ENCODE measurements at places on chromosomes 2 and 18.
A peak's percentile ranks its signal among the peaks of the same experiment; 100 is the strongest.

DNA sequence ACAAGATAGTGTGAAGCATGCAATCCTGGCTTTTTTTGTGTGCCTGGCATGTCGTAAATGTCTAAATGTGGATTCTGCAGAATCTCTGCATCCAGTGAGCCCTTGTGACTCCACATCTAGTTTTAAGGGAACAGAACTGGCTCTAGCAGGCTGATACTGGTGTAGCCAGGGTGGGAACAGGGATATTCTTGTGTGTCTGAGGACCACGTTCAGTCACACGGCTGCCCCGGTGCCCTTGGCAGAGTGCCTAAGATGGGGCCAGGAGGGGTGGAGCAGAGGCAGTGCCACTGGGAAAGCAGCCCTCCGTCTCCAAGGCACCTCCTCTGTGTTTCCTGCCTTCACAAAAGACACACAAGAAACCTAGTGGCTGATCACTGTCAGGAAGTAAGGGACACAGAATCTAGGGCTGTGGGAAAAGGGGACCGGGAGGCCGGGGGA, 91.5 kb upstream of the PARD3B start:
- DNase-seq: no peak

- no peak for DNase-seq
These were observed 81.8 kb downstream of the RIF1 start for GRCh38 chr2:151491496-151491895.

- no peak for DNase-seq
These were observed 203.1 kb downstream of the INSIG2 start for GRCh38 chr2:118291251-118291880.

DNA sequence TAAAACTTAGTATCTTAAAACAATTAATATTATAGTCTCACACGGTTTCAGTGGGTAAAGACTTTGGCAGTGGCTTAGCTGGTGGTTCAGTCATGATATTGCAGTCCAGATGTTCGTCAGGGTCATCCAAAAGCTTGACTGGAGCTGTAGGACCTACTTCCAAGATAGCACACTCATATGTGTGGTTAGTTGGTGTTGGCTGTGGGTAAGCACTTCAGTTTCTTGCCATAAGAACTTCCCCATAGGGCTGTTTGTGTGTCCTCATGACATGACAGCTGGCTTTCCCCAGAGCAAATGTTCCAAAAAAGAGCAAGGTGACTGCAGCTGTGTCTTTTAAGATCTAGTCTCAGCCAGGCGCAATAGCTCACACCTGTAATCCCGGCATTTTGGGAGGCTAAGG, 48.5 kb upstream of the EPC2 start:
- DNase-seq: no peak

- no peak for DNase-seq
These were observed 63.1 kb downstream of the TNS1 start for GRCh38 chr2:217939629-217940245.

DNA sequence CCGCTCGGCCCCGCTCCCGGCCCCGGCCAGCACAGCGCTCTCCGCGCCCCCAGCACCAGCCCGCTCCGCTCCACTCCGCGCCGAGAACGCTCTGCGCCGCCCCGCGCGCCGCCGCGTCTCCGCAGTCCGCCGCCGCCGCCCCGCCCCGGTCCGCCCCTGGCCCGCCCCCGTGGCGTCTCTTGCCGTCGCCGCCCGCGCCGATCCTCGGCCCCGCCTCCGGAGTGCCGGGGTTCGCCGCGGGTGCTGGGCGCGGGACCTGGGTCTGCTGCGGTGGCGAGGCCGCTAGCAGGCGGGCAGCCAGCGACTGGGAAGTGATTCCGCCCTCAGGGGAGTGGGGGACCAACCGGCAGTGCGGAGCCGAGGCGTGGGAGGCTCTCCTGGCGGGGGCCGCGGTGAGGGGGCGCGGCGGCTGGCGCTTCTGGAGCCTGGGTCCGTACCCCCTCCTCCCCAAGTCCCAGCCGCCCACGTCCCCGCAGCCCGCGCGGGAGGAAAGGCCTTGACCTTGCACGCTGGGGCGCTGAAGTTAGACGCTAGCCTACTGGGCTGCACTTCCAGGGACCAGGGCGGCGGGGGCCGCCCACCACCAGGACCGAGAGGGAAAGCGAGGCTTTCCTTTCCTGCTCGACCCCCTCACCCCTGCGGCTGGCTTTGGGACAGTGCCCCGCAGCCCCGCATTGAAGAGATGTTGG, at the start of gene HS6ST1:
Gene HS6ST1 (minus strand): TSS at position 93 of the 689 bp plus-strand sequence. CDS start 305 bp downstream, outside the sequence.
- peak; percentile 63 for DNase-seq

GRCh38 chr18:36522509-36522908, 225.0 kb downstream of the FHOD3 start:
- DNase-seq: no peak

DNA sequence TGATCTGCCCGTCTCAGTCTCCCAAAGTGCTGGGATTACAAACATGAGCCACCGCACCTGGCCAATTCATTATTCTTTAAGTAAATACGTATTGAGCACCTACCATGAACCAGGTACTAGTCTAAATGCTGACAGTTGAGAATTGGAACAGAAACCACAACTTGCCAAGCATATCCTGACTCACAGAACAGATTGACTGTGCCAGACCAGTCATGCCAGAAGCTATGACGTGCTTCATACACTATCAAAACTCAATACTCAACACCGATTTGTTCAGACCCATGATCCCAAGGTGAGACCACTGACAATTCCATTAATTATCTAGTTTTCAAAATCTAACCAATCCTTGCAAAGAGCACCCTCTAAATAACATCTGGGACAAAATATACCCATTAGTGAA, 148.6 kb downstream of the B3GNT2 start:
- DNase-seq: no peak

- DNase-seq: no peak
These were observed 41.6 kb downstream of the ANKRD44 start for GRCh38 chr2:197268786-197269584.

DNA sequence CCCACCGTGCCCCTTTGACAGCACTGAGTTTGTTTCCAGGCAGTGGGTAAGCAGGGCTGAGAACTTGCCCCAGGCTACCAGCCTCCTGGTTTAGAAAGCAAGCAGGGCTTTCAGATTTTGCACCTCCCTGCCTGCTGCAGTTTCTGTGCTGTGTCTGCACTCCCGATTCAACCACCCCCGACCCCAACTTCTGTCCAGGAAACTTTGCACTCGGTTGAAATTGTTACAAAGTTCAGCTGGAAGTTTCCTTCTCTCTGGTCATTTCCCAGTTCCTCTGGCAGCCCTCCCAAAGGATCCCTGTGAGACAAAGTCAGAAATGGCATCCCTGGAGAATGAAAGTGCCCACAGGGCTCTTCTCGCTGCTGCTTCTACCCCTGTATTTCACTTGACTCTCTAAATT, 12.4 kb upstream of the UPP2 start:
- DNase-seq: no peak

GRCh38 chr2:219636144-219636915, 8.9 kb downstream of the SLC4A3 start:
- DNase-seq: no peak

DNA sequence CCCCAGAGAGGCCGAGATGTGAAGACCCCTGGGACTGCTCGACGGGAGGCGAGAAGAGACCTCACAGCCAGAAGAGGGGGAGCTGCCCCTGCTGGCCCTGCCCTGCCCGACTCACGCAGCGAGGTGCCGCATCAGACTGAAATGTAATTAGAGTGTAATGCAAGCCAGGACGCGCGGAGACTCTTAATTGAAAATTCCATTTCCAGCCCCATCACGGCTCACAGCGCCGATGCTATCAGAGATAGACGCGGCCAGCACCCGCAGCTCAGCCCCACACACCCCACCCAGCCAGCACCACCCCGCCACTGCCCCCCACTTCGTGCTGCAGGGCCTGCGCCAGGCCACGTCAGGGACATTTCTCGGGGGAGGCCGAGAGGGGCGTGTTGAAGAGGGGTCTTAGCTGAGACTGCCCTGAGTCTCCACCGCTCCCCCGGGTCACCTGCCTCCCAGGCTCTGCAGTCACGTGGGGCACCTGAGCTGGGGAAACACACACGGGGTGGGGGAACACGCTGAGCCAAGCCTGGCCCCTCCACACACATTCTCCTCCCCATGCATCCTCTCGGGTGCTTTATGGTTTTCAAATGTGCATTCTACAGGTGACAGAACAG, 78.1 kb downstream of the TEX51 start:
- no peak for DNase-seq

DNA sequence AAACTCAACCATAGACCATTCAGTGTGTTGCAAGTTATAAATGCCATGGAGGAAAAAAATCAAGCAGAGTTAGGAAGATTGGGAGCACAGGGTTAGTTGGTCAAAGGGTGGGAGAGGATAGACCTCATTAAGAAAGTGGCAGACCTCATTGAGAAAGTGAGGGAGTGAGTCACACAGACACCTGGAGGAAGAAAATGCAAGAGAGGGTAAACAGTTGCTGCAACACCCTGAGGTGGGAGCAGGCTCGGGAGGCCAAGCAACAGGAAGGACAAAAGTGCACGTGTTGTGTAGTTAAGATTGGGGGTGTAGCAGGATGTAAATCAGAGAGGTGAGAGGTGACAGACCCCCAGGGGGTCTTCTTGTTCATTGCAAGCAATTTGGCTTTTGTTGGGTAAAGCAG, 6.4 kb downstream of the IL1RL1 start:
- DNase-seq: no peak

DNA sequence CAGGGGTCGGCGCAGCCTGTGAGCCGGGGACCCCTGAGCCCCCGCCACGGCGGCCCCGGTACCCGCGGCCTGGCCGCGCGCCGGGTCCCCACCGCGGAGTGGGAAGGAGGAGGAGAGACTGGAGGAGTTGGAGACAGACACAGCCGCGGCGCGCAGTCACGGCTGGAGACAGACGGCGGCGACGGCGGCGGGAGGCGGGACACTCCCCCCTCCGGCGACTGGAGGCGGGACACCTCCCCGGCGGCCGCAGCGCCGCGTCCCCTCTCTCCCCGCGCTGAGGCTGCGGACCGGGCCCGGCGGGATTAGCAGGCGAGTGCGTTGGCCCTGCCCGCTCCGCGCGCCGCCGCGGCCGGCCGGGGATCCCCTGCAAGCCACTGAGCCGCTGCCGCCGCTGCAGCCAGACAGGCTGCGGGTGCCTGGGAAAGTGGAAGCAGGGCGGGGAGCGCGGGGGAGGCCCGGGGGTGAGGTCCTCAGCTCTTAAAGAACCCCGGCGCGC, 1.0 kb upstream of the LDLRAD4 start:
- no peak for DNase-seq

DNA sequence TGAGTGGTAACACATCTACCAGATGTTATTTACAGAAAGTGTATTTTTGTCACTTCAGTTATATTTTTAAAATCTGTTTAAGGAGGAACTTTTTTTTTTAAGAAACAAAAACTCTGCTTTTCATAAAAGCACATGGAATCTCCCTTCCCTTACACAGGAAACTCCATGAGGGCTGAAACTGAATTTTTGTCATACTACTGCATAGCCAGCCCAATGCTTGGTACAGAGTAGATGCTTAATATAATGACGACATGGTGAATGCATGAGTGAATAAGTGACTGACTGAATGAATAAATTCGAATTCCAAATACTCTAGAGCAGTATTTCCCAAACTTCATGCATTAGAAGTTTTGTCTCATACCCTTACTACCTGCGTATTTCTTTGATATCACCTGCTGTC, 86.5 kb downstream of the ROCK2 start:
- DNase-seq: no peak

All from CMK (cell line).